ENCODE measurements at places on chromosomes 7 and 10.

- no peak for DNase-seq
These were observed 21.4 kb downstream of the STAMBPL1 start for GRCh38 chr10:88901206-88901983.

GRCh38 chr10:21385996-21386585 is 139.4 kb downstream of the SKIDA1 start:
- DNase-seq: no peak

- no peak for DNase-seq
These were observed 55.2 kb downstream of the LHPP start for GRCh38 chr10:124516746-124517397.

DNA sequence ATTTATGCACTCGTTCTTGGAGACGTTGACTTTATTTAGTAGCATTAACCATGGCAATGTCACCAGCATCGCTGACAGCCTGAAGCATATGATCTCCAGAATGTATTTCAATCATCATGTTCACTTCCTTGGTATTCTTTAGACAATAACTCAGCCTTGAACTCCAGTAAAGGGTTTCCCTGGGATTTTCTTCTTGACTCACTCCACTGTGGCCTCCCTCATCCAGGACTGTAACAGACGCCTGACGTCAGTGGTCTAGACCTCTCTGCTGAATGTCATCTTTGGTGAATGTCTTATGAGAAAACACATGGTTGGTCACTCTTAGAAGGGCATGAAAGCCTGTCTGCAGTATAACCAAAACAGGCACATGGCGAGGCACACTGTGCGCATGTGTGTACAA is 64.4 kb downstream of the EGFR start:
- DNase-seq: no peak

DNA sequence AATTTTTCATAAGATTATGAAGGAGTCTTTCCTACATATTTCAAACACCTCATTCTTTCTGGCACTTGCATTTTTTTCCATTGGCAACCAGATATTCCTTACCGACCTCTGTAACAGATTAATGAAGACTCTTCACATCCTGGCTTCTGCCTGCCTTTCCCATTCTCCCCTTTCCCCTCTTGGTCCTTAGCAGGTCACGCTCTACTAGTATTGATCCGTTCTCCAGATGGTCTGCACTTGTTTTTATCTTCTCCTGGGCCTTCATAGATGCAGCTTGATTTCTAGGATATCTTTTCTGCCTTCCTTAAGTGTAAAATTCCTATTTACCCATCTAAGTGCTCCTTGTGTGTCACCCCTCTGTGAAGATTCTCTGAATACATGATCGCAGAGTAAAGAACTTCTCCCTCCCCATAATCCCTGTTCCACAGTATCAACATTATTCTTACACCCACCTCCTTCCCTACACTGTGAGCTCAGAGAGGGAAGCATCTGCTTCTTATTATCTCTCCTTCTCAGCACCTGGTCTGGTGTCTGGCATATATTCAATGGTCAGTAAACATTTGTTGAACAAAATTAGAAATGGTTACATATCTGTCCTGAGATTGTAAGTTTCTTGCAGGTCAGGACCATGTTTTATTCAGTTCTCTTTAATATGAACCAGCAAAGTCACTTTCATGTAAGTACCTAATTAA is 654.2 kb downstream of the REEP3 start:
- no peak for DNase-seq

GRCh38 chr7:120733143-120733542 is 124.8 kb downstream of the TSPAN12 start:
- DNase-seq: no peak

- DNase-seq: no peak
These were observed 454.8 kb downstream of the KCNMA1 start for GRCh38 chr10:77182803-77183202.

GRCh38 chr10:74047304-74047703 is 49.4 kb downstream of the VCL start:
- DNase-seq: no peak
